Activated T-cell treated with anti-CD3 and anti-CD28 coated beads for 48 hours (primary cell): ENCODE measurements at places on chromosomes 5 and 9.

GRCh38 chr5:130350131-130350530 lies 445.9 kb downstream of the CHSY3 start:
- no peak for DNase-seq

DNA sequence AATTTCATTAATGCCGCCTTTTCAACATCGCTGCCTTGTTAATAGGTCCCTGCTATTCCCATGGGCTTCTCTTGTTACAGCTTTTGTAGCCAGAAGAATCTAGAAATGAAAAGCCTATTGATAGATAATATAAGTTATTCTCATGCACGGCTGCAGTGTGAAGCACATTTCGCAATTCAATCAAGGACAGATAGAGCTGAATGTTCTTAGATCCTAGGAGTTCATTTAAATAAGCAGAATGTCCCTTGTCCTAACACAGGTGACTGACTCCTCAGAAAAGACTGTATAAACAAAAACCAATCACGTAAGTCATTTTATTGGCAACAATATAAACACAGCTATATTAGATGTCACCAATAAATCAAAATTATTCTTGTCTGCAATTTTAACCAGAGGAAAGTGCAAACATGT lies 9.4 kb downstream of the GLIS3 start:
- DNase-seq, result no peak

- no peak for DNase-seq
Observed at GRCh38 chr5:93893075-93893474, 151.7 kb upstream of the POU5F2 start.

DNA sequence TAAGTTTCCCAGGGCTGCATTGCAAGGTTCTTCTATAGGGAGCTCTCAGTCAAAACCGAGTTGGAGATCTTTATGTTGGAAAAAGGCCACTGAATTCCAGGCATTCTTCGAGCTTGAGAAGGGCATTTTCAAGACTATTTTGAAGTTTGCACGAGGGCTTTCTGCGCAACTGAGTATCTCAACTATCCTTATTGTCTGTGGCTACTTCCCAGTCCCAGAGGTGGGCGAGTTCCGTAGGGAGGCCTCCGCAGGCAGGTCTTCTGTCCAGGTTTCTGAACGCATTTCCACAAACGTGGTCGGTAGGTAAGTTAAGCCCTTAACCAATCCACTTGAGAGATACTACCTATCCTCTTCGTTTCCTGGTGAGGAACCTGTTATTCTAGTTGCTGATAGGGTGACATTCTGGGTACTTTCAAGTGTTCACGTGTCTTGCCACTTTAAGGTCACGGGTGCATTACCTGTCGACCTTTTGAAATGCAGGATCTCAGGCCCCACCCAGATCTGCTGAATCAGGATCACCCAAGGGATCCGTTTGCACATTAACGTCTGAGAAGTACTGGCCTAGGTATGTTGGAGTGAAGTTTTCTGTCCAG lies 51.4 kb upstream of the TJP2 start:
- DNase-seq, result no peak

GRCh38 chr9:137054932-137055384 lies 1.1 kb upstream of the ENTPD2 start:
- no peak for DNase-seq

DNA sequence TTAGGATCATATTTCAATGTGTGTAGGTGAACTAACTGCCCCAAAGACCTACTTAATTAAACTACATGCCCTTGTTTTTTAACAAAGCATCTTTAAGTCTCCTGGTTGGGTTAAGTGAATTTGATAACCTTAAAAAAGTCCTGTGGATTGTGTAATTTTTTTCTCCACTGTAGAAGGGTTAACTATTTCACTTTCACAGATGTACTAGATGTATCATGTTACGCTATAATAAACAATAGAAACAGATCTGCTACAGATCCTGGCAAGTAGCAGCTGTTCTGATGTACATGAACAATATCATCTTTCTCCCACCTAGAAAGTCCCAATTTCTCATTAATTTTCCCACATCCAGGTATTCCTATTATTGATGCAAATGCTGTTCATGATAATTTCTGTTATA lies 18.9 kb downstream of the KIF24 start:
- DNase-seq, result no peak

GRCh38 chr5:94976853-94977252 lies 308.0 kb downstream of the MCTP1 start:
- no peak for DNase-seq

- DNase-seq, result no peak
Observed at GRCh38 chr9:12794101-12794799, 19.4 kb downstream of the LURAP1L start.

DNA sequence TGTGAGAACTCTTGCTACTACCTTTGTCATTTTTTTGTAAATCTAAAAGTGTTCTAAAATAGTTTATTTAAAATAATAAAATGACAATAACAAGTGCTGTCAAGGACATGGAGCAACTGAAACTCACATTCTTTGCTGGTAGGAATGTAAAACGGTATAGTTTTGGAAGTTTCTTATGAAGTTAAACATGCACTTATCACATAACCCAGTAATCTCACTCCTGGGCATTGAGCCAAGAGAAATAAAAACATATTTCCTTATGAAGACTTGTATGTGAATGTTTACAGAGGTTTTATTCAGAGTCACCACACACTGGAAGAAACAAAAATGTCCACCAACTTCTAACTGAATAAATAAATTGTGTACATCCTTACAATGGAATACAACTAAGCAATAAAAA lies 46.0 kb upstream of the COL15A1 start:
- no peak for DNase-seq

DNA sequence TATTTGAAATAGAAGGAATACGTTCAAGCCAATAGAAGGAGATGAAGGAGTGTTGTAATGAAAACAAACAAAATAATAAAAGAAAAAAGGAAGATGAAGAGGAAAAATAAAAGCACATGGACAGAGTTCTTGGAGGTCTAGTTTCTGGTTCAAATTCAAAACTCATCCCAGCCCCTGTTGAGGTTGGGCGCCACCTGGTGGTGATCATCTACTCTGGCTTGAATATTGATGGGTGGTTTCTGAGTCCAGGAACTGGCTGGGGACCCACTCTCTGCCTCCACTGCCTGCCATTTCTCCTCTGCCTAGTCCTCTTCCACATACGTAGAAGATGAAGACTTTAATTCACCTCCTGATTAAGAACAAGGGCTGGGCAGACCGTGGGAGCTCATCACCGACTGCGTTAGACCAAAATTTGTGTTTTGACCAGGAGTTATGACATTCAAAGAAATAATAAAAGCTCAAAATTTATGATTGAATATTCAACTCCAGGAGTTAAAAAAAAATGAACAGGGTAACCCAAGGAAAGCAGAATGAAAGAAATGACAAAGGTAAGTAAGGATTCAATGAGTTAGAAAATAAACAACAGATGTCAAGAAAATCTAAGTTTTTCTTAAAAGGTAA lies 99.0 kb upstream of the SLC1A3 start:
- peak; percentile 58 for DNase-seq

DNA sequence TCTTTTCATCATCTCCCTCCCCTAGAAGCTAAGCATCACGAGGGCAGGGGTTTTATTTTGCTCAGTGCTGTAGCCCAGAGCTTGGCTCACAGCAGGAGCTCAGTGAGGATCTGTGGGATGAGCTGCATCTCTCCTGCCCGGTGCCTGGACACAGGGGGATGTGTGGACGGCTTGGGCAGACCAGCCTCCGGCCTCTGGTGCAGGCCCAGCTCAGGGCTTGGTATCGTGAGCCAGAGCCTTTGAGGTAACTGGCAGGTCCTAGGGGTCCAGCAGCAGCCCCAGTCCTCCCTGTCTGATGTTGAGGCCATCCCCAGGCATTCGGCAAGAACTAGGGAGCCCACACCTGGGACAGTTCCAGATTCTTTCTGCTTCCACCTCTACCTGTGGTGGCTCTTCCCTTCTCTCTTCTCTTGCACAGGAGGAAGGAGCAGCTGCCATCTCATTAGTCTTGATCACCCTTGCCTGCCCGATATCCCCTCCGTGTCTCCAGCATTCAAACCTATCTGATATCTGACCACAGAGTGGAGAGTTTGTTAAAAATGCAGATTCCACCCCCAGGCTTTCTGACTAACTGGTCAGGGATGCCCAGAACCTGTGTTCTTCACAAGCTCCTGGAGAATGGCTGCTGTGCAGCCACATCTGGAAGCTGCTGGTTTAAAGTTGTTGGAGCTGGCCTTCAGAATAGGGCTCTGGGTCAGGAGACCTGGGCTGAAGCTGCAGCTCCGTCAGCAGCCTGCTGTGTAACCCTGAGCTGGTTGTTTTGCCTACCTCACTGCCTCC lies 7.9 kb upstream of the SLC6A7 start:
- no peak for DNase-seq

DNA sequence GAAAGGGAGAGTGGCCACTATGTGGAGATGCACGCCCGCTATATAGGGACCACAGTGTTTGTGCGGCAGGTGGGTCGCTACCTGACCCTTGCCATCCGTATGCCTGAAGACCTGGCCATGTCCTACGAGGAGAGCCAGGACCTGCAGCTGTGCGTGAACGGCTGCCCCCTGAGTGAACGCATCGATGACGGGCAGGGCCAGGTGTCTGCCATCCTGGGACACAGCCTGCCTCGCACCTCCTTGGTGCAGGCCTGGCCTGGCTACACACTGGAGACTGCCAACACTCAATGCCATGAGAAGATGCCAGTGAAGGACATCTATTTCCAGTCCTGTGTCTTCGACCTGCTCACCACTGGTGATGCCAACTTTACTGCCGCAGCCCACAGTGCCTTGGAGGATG lies 19.8 kb downstream of the RGMB start:
- DNase-seq, result no peak

DNA sequence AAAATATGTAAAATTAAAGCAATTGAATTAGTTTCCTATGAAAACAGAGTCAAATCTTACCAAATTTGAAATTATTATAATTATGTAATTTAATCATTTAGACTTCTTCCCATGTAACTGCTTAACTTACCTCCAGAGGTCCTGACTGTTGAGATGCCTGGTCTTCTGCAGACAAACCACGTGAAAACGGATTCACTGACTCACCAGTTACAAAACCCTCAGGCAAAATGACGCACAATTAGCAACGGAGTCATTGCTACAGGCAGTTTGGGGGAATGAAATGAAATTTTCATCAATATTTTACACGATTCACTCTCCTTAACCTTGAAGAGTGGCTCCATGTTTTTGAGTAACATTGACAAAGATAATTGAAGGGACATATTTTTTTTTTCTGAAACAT lies 460.8 kb downstream of the MTRR start:
- no peak for DNase-seq

DNA sequence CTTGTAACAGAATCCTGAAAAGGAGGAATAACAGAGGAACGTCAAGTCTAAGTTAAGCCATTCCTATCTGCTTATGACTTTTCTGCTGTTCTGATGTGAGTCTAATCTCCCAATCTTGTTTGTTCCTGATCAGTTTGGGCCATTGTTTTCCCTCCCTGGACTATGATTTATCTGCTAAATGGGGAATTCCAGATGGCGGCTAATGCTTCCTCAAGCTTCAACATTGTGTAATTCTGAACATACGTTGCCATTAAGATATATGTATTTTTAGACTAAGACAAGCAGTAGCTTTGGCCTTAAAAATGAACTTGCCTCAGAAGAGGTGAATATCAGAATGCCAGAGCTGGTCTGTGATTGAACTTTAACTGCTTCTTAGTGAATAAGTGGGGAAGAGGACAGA lies 142.7 kb downstream of the PRKACG start:
- no peak for DNase-seq
